Effector memory CD4-positive, alpha-beta T cell (primary cell): ENCODE measurements at places on chromosomes 2 and 18.

- DNase-seq: no peak
Measured at GRCh38 chr2:149205143-149205542, 125.2 kb upstream of the LYPD6 start.

DNA sequence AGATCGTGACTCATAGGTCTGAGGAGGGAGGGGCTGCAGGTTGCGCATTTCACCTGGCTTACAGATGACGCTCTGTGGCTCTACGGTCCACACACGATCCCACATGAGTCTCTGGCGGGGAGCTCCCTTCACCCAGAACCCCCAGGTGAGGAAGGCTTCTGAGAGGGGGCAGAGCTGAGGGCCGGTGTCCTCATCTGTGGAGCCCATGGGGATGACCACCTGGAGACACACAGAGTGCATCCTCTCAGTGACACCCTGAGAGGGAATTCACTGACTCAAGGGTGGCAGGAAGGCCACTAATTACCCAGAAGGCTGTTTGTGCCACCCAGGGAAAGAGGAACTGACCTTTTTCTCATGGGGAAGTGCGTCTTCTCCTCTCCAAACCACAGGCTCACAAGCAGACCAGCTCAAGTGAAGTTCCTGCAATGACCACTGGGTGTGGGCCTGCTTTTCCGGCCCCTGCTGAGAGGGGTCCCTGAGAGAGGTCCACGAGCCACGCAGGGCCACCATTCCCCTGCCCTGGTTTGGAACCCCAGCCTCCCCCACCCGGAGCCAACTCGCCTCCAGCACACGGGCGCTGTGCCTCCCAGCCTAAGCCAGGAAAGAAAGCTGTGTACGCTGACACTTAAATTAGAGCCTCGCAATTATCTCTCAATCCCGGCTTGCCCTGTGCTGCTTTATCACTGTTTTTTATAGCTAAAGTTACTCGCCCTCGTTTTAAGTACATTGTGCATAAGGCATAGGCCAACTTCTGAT lies 114.1 kb downstream of the BCL11A start:
- DNase-seq: no peak

GRCh38 chr2:136254681-136255080 lies 136.7 kb upstream of the CXCR4 start:
- no peak for DNase-seq

- DNase-seq: no peak
Measured at GRCh38 chr18:9884090-9884489, 1.7 kb upstream of the TXNDC2 start.

- DNase-seq: no peak
Measured at GRCh38 chr2:237603049-237603717, 12.6 kb upstream of the RAB17 start.

- no peak for DNase-seq
Measured at GRCh38 chr2:239114616-239115265, 266.9 kb downstream of the TWIST2 start.

DNA sequence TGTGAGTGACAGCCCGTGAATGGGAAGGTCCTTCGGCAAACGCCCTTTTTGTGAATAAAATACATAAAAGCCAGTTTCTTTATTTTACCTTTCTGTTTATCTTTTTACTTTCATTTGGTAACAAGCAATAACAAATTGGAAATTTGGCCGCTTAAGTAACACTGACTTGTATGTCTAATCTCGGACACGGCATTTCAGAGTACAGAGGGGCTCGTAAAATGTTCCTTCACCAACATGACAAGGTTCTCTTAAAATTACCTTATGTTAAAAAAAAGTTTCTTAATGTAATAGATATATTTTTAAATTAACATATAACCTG lies 558 bp upstream of the NEMP2 start:
- DNase-seq: no peak

DNA sequence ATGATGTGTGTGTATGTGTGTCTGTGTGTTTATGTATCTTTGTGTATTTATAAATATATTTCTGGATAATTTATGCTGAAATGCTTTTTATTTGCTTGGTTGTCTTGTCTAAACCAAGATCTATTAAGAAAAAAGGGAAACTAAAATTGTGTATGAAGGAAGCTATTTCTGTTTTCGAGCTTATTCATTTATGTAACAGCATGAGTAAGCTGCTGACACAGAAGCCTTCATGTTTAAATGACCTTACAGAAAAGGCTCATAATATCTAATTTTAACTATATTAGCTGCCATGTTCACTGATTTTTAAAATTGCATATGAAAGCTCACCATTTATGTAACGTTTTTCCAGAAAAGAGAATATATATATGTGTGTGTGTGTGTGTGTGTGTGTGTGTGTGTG lies 392.8 kb downstream of the PTH2R start:
- DNase-seq: no peak

DNA sequence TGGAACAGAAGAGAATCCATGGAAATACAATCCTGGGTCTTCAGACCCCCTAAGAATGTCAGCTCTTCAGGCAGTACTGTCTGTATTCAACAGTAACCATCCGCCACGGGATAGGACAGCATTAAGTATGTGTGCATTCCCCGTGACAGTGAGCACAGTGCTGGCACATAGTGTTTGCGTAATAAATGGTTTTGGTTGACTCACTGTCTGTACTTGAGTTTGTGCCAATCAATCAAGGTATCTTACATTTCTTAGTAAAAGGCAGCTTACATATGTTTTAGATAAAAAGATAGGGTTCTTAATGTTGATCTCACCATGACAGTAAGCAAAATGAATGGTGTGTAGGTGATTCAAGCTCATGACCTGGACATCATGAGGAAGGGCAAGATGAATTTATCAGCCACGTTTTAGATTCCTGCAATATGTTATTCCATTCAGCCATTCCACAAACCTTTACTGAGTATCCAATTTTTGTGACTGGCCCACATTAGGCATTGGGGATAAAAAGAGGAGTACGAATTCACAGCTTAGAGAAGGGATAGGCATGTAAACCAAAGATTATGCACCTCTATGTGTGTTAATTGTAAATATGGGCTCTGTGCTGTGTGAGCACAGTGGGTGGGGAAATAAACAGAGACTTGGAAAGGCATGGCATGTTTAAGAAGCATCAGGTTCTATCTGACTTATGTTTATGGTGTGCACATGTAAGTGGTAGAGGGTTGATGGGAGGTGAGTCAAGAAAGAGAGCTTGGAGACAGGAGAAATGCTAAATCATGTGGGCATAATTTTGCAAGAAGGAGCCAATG lies 258.8 kb downstream of the SLC8A1 start:
- no peak for DNase-seq

DNA sequence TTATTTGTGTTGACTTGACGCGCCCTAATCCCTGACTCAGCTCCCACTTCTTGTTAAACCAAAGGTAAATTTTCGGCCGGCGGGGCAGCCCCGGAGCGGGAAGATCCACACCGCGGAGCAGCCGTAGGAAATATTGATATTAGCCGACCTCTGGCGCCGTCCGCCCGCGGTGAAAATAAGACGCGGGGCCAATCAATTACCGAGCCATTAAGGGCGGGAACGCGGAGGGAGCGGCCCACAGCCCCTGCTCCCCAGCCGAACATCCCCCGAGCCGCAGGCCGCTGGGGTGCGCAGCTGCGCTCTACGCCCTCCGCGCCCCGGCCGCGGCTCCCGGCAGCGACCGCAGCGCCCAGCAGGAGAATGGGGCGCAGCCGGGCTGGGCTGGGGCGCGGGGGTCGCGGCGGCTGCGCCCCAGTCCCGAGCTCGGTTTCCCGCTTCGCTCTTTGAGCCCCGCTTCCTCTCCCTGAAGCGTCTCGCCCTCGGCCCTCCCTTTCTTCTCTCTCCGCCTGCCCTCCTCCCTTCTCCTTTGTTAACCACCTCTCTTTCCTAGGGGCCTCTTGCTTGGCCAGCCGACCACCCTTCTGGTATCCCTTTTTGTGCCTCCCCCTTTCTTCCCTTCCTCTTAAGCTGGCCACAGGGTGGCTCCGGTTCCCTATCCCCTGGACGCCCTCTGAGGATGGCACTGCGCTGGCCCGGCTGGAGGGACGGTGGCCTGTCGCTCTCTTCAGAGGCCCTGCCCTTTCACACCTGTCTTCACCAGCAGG lies 40.9 kb downstream of the CELF4 start:
- no peak for DNase-seq

DNA sequence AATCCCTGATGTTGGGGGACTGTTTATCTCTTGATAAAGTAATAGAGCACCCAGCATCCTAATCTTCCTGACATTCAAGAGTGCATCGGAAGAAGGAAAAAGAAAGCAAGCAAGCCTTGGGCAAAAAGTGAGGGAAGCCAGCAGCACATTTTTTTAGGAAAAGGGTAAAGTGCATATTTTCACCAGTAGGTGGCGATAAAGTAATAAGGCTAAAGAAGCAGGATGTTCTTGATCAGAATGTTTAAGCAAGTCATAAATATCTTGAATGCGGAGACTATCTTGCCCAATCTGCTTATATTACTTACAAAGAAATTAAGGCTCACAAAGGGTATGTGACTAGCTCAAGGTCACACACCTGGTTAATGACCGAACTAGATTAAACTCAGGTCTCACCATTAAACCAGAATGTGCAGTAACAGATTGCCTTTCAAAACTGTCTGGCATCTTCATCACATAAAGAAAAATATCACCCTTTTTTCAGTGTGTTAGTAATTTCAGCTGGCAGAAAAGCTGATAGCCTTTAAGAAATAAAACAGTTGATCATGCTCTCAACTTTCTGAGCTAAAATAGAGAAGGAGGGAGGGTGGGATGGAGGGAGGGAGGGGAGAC lies 83.8 kb downstream of the VIT start:
- no peak for DNase-seq

DNA sequence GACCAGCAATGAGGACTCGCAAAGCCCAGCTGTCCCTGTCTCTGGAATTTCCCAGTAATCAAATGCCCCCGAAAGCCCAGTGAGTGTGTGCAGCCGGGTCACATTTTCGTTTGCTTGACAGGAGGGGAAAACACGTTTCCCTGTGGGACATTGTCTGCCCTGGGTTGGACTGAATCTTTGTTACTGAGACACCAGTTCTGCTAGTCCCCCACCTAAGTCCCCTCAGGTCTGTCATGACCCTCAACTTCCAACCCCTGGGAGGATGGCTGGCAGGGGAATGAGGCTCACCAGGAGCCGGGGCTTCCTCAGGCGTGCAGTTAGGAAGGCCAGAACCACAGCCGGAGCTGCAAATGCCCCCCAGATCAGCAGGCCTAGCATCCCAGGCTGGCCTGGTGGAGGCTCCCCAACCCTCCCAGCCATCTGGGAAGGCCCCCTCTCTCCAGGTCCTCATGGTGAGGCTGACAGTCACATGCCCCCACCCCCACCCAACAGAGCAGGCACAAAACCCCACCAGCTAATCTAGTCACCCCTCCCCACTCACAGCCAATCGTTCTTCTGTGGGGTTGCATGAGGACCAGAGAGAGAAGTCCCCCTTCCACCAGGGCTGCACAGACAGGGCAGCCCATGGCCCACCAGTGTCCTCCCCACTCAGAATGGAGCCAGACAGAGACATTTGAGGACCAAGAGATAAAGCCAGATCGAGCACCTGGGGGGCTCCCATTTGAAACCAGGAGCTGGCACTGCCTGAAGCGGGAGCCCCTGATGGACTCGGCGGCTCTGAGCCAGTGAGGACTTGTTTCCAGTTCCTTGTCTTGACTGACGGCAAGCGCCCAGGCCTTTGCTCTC lies 33.6 kb downstream of the CYP26B1 start:
- no peak for DNase-seq

DNA sequence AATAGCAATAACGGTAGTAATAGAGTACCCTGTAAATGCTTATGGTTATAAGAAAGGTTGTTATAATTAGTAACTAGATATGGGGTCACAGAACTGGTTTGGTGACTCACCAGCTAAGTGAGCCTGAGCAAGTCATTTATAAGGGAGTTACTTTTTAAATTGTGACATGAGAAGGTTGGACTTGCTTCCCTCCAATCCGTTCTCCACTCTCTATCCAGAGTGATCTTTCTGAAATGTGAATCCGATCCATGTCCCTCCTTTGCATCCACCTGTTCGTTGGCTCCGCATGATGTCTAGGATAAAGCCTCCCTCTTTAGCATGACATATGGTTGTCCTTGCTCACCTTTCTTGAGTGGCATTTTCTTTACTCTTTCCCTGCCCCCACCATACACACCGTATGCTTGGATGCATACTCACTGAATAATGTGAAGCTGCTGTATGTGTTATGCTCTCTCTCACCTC lies 83.1 kb downstream of the CDC42EP3 start:
- no peak for DNase-seq

DNA sequence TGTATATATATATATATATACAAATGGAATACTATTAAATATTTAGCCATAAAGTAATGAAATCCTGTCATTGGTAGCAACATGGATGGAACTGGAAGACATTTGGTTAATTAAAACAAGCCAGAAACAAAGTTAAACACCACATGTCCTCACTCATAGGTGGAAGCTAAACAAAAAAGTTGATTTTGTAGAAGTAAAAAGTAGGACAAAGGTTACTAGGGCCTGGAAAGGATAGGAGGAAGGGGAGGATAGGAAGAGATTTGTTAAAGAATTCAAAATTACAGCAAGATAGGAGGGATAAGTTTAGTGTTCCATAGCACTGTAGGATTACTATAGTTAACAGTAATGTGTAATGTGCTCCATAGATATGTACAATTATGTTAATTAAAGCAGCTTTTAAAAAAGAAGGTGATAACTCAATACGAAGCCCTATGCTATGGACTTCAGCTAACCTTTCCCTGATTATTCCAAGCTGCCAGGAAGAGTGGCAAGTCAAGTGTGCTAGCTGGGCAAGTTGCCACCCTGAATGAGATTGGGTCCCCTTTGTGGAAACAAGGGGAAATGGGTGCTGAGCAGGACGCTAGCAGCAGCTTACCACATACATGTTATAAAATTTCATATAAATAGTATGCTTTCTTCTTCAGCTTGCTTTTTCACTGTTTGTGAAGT lies 12.3 kb downstream of the MERTK start:
- no peak for DNase-seq

DNA sequence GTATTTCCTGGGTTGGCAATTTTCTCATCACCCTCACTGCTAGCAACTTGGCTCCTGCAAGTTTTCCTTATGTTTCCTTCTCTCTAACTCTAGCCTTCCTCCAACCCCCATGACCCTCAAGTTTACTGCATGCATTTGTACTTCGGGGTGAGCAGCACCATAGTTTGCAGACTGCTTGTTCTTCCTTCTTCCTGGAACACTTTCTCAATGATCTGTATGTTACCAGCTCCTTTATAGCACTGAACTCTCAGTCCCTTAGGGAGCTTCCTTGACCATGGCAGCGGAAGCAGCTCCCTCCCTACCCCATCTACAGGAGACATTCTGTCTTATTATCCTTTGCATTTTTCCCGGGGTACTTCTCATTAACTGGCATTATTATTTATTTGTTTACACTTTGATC lies 1089.5 kb upstream of the GYPC start:
- DNase-seq: no peak

GRCh38 chr2:237944302-237944701 lies 22.5 kb upstream of the UBE2F start:
- no peak for DNase-seq

GRCh38 chr2:132374961-132375360 lies 41.6 kb upstream of the GPR39 start:
- DNase-seq: no peak
